ENCODE measurements at places on chromosomes 12 and 14.
A peak's percentile ranks its signal among the peaks of the same experiment; 100 is the strongest.

DNA sequence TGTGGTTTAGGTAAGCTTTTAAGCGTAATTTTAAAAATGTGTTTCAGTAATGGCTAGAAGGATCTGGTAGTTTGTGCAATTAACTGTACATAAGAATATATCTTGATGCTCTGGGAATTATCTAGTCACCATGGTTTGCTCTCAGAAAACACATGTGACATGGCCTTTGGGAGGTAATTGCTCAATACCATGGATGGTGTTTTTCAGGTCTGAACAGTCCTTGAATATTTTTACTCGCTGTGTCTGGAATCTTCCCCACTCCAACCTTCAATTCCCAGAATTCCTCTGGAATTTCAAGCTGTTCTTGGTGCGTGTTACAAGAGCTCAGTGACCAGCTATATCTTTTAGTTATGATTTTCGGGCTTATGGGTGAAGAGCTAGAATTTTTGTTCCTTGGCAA, 85.3 kb downstream of the DAAM1 start:
- no peak for DNase-seq

DNA sequence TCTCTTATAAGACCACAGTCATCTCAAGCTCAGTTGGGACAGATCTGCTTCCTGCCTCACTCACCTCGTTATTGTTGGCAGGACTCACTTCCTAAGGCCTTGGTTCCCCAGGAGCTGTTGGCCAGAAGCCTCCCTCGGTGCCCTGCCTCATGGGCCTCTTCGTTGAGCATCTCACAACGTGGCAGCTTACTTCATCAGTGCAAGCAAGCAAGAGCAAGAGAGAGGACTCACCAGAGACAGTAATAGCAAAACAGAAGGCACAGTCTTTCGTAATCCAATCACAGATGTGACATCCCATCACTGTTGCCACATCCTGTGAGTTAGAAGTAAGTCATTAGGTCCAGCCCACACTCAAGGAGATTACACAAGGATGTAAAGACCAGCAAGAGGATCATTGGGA, 5.1 kb upstream of the NUMB start:
- peak; percentile 87 for DNase-seq

DNA sequence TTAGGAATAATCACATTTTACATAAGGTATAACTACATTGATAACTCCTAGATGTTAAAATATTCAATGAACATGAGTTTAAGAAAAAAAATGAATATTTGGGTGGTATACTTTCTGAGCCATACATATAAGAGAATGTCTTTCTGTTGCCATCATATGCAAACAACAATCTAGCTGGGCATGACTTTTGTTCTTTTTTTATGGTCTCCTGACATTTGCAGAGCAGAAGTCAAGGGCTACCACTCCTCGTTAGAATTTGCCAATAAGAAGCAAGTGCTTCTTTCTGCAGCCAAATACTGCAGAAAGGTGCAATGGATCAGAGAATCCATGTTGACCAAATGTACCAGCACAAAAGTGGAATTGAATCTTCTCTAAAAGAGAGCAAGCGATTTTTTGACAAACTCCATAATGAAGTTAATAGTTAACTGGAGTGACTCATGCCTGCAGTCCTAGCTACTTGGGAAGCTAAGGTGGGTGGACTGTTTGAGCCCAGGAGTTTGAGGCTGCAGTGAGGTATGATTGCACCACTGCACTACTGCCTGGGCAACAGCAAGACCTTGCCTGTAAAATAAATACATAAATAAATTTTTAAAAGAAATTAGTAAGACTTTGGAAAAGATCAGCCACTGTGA, 25.5 kb upstream of the CCDC91 start:
- DNase-seq: no peak

DNA sequence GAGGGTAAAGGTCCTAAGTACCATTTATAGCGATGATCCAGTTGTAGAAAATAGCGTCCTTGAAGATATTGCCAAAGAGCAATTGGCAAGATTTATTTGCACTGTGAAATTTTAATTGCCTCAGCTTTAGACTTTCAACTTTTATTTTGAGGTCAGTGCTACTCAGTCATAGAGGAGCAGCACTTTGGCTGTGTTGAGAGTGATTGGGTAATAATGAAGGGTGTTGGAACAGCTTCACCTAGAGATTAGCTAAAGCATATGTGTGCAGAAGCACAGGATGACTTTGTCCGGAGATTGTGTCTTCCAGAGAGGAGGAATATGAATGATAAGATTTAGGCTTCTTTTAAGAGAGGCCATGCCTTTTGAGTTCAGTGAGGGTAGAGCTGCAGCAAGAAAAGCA, 164.8 kb downstream of the NPAS3 start:
- no peak for DNase-seq

DNA sequence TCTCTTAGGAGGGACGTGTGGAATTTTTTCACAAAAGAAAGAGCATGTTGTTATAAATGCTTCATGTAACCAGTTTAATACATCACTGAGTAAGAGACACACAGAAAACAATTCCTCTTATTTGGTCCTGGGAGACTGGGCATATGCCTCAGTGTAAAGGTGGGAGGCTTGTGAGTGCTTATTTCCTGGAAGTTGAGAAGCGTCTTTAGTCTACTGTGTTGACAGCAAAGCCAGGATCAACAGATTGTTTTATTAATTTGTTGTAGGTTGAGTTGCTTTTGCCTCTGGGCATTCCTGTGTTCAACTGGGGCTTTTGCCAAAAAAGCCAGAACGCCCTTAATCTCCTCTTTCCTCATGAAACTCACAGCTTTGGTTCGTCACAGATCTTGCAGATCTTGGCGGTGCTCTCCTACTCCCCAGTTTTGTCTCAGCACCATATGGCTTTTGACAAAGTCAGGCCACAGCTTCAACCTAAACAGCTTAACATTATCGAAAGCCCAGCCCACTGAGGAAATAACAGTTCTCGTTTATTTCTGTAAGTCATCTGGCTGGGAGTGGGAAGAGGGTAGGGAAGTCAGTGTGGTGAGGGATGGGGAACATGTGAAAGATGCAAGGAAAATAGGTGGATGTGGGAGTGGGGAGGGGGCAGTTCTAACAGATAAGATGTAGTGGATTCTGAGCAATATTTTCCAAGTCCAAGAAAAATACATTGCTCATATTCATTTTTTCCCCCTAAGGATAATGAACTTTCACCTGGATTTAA, 227.2 kb downstream of the DACT1 start:
- no peak for DNase-seq
